HT-29 (cell line): ENCODE measurements at places on chromosomes 12 and 14.

- DNase-seq = no peak
These were observed 506.5 kb downstream of the TMEM117 start for GRCh38 chr12:44342371-44342770.

- DNase-seq = no peak
These were observed 7.0 kb downstream of the CDK2AP1 start for GRCh38 chr12:123264642-123265041.

- DNase-seq = no peak
These were observed 11.2 kb downstream of the ADSS1 start for GRCh38 chr14:104734991-104735779.

- no peak for DNase-seq
These were observed 72.2 kb downstream of the SPTB start for GRCh38 chr14:64807551-64807950.
